Panc1 (cell line): ENCODE measurements at places on chromosomes 5 and 9. TPM values are rescaled to one million over a fixed set of nuclear protein-coding genes. Genes with fewer than 3 reads are reported as not detected.

The TXN gene
- total RNA-seq = 197 TPM

The OLFM1 gene
- total RNA-seq = 0.39 TPM

The PLAC8L1 gene
- 0.49 TPM for total RNA-seq

The EGR1 gene
- 12.0 TPM for total RNA-seq

GRCh38 chr9:135159801-135160200, 72.3 kb downstream of the OLFM1 start:
- no peak for DNase-seq

- DNase-seq = no peak
Observed at GRCh38 chr5:158084292-158084691, 225.3 kb upstream of the CLINT1 start.

DNA sequence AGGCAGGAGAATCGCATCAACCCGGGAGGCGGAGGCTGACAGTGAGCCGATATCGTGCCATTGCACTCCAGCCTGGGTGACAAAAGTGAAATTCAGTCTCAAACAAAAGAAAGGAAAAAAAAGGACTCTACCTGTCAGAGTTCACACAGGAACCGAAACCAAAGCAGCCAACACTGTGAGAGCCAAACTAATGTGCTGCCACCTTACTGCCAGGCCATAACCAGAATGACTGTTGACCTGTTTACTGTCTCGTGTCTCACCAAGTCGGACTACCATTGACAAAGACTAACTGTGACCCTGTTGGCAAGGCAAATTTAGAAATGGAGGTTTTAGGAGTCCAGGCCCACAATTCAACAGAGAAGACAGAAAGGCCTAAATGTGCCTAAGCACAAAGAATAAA, 112.4 kb downstream of the ANXA2R start:
- no peak for DNase-seq

- DNase-seq = no peak
Observed at GRCh38 chr5:72938206-72938605, 17.6 kb upstream of the FCHO2 start.

DNA sequence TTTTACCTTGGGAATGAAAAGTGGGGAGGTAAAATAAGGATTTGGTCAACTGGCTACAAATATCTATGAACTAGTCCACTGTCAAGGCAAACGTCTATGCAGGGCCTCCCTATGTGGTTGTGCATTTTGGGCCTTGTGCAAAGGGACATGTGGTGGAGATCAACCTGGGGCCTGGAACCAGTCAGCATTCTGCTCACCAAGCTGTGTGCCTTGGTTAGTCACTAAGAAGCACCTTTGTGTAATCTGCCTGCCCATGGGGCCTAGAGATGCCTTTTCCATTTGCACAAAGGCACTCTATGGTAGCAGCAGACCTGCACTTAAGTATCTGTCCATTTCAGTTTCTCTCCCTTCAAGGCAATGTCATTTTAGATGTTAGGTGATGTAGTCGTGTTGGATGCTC, 184.0 kb downstream of the GNAQ start:
- no peak for DNase-seq

DNA sequence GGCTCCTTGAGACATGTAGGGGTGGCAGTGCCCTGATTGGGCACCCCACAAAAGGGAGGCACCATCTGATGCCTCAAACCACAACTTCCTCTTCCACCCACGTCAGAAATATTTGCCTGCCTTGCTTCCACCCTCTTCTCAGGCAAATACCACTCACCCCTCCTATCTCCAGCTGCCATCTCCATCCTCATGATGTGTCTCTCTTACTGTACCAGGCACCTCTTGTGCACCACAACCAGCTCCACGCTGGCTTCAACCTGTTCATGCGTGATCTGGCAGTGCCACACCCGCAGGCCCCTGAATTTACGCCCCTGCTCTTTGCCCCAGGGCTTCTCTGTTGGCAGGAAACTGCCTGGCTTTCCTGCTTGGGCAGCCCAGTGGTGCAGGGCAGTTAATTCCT, 87.8 kb upstream of the HSPA9 start:
- DNase-seq = no peak

GRCh38 chr9:19342947-19343346, 37.1 kb downstream of the RPS6 start:
- no peak for DNase-seq

DNA sequence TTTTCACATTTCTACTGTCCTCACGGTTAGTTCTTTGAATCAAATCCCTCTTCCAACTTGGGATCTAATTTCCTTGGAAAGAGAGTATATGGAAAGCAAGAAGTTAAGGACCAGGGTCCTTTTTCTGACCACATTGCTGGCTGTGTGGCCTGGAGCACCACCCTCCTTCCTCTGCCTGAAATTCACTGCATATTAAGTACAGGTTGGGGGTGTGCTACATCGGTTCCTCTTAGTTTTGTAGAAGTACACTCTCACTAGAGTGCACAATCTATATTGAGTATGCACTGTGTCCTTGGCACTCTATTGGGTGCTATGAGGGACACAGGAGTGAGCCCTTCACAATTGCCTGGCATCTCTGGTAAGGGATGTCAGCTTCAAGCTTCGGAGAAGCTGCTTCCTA, 53.8 kb upstream of the KLF9 start:
- DNase-seq = no peak
